GM23248 (cell line): ENCODE measurements at places on chromosomes 1 and 21. TPM values are rescaled to one million over a fixed set of nuclear protein-coding genes. Genes with fewer than 3 reads are reported as not detected.

- DNase-seq: peak; percentile 28
These were observed 55.5 kb downstream of the OLFML3 start for GRCh38 chr1:114034567-114035303.

DNA sequence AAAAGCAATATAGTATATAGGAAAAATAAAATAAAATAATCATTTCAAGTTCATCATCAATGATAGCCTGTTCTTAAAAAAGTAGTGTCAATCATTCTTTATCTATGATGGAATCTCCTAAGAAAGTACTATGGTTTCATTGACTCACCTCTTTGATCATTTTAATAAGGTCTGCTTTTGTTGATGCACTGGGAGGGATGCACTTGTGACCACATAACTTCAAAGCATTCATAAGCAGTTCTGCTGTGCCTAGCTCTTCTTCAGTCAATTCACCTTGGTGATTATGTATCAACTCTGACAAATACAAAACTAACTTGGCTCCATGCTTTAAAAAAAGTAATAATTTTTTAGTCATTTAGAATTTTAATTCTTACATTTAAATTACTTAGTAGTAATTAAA lies 84.8 kb upstream of the GNG4 start:
- DNase-seq: no peak

GRCh38 chr1:3910049-3910731 lies 10.1 kb upstream of the C1orf174 start:
- no peak for DNase-seq

GRCh38 chr1:71135571-71135970 lies 54.7 kb upstream of the ZRANB2 start:
- peak; percentile 14 for DNase-seq

GRCh38 chr21:28588997-28589396 lies 403.7 kb downstream of the LTN1 start:
- no peak for DNase-seq

- peak; percentile 80 for DNase-seq
These were observed 15.5 kb upstream of the AHCTF1 start for GRCh38 chr1:246947255-246947654.

DNA sequence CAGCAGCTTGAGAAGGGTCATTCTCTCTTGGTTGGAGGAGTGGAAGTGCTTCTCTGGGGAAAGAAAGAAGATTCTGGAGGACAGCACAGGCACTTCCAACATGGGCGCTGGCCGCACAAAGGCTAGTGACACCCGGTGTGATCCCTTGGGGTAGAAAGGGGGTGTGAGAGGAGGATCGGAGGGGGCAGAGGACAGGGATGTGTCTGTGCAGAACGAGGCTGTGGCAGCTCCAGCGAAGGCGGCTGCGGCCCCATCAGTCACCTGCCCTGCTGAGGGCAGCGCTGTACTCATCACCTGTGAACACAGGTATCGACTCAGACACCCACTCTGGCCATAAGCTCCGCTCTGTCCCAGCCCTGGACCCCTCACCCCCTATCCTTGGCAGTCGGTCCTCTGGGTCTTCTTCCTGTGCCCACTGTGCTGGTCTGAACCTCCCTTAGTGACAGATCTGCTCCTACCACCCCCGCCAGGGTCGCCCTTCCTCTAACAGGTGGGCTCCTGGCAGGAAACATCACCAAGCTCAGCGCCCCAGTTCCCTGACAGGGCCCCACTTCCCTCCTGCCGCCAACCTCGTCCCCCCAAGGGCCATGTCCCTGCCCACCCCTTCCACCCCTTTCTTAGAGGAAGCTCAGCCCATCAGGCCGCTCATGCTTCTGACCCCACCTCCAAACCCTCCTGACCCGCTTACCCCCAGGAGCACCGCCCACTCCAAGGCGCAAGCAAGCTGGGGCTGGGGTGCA lies 20.1 kb downstream of the TP73 start:
- DNase-seq: no peak

GRCh38 chr1:10474613-10475507 lies at the start of gene PEX14:
PEX14 (plus strand) TSS chr1:10474950; CDS start chr1:10474967, 17 bp downstream.
- DNase-seq: peak; percentile 96

GRCh38 chr1:205355075-205355453 lies 1.7 kb downstream of the KLHDC8A start:
- peak; percentile 53 for DNase-seq

DNA sequence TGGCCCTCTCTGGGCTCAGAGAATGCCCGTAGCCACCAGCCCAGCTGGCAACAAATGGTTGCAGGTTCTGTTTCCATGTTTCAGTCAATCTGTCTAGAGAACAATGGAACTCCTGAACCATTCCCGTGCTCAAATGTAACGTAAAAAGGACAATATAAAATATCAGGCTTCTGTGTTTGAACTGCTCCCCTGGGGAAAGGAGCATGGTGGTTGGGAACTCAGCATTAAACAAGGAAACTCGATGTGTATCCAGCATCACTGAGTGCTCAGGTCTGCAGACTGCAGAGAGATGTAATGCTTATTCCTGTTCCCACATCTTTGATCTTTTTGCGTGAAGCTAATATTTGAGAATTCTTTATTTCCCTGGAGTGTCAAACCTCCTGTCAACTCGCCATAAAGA lies 326.5 kb downstream of the KIF26B start:
- no peak for DNase-seq

GRCh38 chr1:231690059-231690458 lies 63.5 kb downstream of the DISC1 start:
- DNase-seq: no peak

DNA sequence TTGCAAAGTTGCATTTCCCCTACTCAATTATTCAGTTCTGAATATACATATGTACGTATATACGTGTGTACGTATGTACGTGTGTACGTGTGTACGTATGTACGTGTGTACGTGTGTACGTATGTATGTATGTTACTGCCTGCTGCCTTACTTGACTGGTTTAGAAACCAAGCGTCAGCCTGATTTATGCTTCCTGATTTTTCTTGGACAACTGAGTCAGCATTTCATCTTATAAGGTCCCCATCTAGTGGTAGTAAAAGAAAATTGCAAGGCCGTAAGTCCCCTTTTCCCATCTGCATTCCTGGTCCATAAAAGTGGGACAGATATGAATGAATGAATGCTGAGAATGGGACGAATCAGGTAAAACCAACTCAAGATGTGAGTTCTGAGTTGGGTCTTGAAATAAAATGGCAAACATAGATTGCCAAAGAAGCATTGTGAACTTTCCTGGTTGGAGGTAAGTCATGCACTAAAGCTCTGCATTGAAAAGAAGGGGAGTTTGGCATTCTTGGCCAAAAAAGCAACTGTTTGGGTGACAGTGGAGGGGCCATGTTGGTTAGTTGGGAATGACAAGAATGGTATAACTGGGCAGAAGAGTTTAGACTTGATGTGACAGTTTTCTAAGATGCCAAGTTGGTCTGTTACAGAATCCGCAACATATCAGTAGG lies 76.4 kb upstream of the DNAH14 start:
- DNase-seq: peak; percentile 69

GRCh38 chr1:25131794-25132193 lies 100.5 kb downstream of the SYF2 start:
- DNase-seq: no peak

The CFAP107 gene
- total RNA-seq: not detected in 2 replicates

The SLFNL1 gene
- total RNA-seq: 0.11 TPM in 1 of 2 replicates, not detected in the other

The CDC42SE1 gene
- total RNA-seq: 52.2 and 63.2 TPM in 2 replicates

The HTR6 gene
- not detected in 2 replicates for total RNA-seq

The VAV3 gene
- total RNA-seq: under 0.01 and 0.63 TPM in 2 replicates

The CLCN6 gene
- total RNA-seq: 4.3 and 5.4 TPM in 2 replicates

The FCMR gene
- 1.2 TPM in 1 of 2 replicates, not detected in the other for total RNA-seq

The SPOCD1 gene
- 36.8 and 43.0 TPM in 2 replicates for total RNA-seq
